ENCODE measurements at places on chromosomes 5 and 9.

- DNase-seq = no peak
Measured at GRCh38 chr9:91195372-91196012, 166.2 kb downstream of the AUH start.

GRCh38 chr9:87255431-87256155 is 242.1 kb upstream of the DAPK1 start:
- DNase-seq = no peak

- DNase-seq = no peak
Measured at GRCh38 chr9:89592963-89593726, 11.7 kb upstream of the GADD45G start.

GRCh38 chr5:161312882-161313281 is 233.6 kb downstream of the GABRB2 start:
- DNase-seq = no peak

- DNase-seq = no peak
Measured at GRCh38 chr9:93709600-93710369, 133.4 kb downstream of the PHF2 start.

All from BE2C (cell line).